Smooth muscle cell of the coronary artery (primary cell): ENCODE measurements at places on chromosomes 2 and 18. TPM values are rescaled to one million over a fixed set of nuclear protein-coding genes. Genes with fewer than 3 reads are reported as not detected.

Gene IL18RAP
- total RNA-seq: not detected in 2 replicates

Gene MTIF2
- total RNA-seq: 27.6 and 30.3 TPM in 2 replicates

Gene OTOF
- total RNA-seq: under 0.01 TPM in 1 of 2 replicates, not detected in the other

Gene CLASP1
- total RNA-seq: 22.3 and 24.8 TPM in 2 replicates

Gene CD302
- 2.5 and 7.7 TPM in 2 replicates for total RNA-seq

Gene PLEK
- total RNA-seq: 0.08 TPM in 1 of 2 replicates, not detected in the other
